T-helper 22 cell (primary cell): ENCODE measurements at places on chromosomes 1 and 21.

GRCh38 chr1:213256438-213257087 is 205.5 kb downstream of the RPS6KC1 start:
- no peak for DNase-seq

DNA sequence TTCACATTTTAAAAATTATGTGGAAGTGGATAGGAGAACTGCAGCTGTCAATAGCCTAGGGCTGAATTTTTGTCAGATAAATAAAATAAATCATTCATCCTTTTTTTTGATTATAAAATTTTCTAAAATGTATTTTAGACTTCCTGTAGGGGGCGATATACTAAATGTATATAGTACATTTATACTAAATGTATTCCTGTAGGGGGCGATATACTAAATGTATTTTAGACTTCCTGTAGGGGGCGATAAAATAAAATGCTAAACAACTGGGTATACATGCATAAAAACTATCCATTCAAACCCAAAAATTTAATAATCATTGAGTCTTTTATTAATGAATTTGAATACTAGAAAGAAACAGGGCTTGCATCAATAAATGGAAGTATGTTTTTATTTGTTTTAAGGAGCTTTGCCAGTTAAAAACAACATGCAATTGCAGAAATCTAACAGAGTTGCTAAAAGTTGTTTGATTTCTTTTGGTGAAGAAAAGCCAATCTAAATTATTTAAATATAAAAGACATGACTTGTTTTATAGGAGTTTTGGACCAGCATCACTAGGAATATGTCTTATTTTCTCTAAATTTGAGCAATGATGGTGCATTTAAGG is 31.4 kb downstream of the CLCA1 start:
- DNase-seq: no peak

DNA sequence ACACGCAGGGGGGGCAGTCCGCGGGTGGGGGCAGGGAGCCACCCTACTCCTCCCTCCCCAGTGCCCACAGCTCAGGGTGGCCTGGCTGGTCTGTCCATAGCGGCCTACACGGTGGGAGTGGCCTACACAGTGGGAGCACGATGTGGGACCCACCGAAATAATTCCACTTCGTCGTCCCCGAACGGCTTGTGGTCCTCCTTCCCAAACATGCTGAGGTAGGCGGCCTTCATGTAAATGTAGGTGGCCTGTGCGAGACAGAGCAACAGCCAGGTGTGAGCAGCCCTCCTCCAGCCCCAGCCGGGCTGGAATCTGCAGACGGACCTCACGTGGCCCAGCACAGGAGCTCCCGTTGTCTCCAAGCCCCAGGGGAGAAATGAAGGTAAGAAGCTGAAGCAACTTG is 34.4 kb downstream of the TTC39A start:
- DNase-seq: no peak

GRCh38 chr1:172900376-172900997 is 150.3 kb downstream of the TNFSF18 start:
- no peak for DNase-seq

- no peak for DNase-seq
These were observed 199.4 kb upstream of the HMCN1 start for GRCh38 chr1:185534801-185535200.

DNA sequence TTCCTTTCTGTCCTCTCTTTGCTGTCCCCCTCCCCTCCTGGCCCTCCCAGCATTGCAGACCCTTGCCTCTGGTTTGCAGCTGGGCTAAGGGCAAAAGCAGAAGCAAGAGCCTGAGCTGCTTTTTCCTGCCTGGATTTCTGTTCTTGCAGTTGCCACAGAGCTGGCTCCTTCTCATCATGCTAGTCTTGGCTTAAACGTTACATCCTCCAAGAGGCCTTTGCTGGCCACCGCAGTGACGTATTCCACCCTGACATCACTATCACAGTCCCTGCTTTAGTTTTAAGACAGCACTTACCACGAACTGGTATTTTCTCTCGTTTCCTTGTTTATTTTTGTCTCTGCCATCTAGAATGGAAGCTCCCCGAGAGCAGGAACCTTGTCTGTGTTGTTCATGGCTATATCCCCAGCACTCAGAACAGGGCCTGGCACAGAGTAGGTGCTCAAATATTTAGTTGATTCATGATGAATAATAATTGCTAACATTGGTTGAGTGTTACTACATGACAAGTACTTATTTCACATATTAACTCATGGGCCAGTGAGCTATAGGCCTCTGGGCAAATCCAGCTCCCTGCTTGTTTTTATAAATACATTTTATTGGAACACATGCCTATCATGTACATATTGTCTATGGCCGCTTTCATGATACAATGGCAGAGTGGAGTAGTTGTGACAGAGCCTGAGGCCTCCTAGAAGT is 13.2 kb upstream of the CSF1 start:
- no peak for DNase-seq

DNA sequence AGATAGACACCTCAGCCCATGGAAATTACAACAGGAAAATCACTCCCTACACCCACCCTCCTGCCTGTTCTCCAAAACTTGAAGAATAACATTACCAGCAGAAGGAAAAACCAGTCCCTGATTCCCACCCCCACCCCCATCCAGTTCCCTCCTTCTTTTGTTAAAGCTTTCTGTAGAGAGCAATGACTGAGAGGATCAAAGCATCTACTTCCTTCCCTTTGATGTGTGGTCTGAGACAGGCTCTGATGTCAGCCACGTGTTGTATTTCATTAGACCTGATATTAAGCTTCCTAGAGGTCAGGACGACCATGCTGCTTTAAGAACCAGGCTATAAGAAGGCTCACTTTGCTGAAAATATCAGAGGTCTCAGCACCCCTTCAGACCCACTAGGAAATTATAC is 73.9 kb upstream of the HAO2 start:
- DNase-seq: no peak

- DNase-seq: no peak
These were observed 650.0 kb downstream of the SMYD3 start for GRCh38 chr1:245856944-245857531.

- DNase-seq: no peak
These were observed 6.4 kb downstream of the GSTM5 start for GRCh38 chr1:109718495-109718894.

- DNase-seq: no peak
These were observed 63.9 kb downstream of the NDUFS5 start for GRCh38 chr1:39089931-39090521.

- DNase-seq: no peak
These were observed 133.2 kb downstream of the TGFB2 start for GRCh38 chr1:218478336-218478735.

DNA sequence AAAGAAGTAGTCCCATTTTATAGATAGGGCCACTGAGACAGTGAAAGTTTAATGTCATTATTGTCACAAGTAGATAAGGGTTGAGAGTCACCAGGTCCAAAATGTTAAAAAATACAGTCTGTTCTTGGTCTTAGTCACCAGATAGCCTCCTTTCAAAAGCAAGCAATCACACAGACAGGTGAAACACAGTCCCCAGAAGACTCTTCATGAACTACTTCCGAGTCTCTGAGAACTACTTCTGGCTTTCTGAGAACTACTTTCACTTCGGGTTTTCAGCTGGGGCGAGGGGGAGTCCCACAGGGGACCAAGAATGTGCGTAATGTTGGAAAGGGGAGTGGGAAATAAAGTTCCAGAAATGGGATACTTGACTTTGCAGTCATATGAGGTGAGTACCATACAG is 143.2 kb downstream of the HHIPL2 start:
- no peak for DNase-seq

- no peak for DNase-seq
These were observed 20.6 kb downstream of the ATP6V1G3 start for GRCh38 chr1:198519639-198520501.

DNA sequence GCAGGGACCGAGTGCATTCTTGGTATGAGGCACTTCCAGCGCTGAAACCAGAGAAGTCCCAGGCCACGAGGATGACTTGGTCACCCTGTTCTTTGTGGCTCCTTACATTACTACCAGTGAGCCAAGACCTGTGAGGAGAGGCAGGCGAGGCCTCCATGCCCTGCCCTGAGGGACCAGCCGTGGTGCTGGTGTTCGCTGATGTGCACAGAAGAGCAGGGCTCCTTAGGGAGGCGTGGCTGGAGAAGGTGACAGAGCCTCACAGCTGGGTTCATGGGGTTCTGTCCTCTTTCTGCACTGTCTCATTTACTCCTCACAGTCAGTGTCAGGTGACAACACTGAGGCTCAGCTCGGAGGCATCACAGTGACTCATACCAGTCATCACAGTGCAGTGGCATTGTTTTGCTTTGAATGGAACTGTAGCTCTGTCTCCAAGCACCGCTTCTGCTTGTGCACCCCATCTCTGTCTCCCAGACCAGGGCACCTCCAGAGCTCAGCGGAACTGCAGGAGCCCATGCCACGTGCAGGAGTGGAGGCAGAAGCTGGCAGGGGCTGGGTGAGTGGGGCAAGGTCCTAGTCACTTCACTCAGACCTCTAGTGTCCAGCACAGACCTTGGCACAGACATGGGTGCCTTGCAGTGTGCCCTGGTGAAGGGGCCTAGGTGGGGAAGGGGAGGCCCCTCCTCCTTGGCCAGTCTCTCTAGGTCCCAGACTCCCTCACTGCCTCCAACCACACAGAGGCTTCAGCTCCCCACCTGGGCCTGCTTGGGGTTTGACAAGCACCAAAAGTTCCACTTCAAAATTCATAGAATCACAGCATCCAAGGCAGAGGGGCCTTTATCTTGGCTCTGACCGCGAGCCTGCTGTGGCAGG is 310.9 kb downstream of the MATN1 start:
- no peak for DNase-seq

- DNase-seq: peak; percentile 4
These were observed 9.1 kb downstream of the CDKN2C start for GRCh38 chr1:50978852-50979781.

- no peak for DNase-seq
These were observed 159.8 kb upstream of the USP24 start for GRCh38 chr1:55374801-55375616.

GRCh38 chr1:32199717-32200072 is 700 bp upstream of the CCDC28B start:
- no peak for DNase-seq

- DNase-seq: no peak
These were observed 37.0 kb upstream of the ENAH start for GRCh38 chr1:225689882-225690459.

DNA sequence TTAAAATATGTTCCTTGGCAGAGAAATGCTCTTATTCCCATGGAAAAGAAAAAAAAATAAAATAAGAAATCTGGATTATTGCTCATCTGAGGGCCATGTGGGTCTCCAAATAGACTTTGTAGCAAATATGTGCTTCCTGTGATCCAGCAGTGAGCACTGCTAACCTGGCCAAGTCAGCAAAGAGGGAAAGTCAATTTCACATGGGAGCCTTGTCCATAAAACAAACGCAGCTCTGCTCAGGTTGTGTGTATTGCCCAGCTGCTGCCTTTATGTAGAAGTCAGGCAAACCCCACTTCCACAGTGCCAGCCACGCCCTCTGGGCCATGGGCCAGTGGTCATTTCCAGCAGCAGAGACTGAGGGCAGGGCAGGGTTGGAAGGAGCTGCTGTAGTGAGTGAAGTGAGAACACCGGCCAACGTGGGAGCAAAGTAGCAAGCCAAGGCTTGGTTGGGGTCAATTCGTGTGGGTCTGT is 174.3 kb downstream of the LYPLAL1 start:
- no peak for DNase-seq

GRCh38 chr1:219555031-219555692 is 57.7 kb downstream of the ZC3H11B start:
- DNase-seq: no peak

- DNase-seq: peak; percentile 13
These were observed 122.2 kb downstream of the CCDC185 start for GRCh38 chr1:223515421-223515820.

DNA sequence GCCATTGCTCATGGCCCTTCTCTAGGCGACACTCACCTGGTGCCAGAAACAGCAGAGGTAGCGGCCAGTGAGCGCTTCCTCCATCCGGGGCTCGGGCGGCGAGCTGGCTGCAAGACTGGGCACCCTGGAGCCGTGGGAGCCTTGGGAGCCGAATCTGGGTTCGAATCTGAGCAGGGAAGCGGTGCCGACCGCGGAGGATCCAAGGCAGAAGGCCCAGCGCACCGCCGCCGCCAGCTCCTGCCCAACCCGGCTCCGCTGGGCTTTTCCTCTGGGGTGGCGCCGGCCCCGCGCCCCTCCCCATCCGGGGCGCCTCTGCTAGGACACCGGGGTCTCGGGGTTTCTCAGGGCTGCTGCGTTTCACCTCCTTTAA is 1.7 kb upstream of the PRDM16 start:
- DNase-seq: no peak

- no peak for DNase-seq
These were observed 380.5 kb upstream of the VAMP3 start for GRCh38 chr1:7390604-7391000.

GRCh38 chr1:12580054-12580887 is 37.7 kb downstream of the DHRS3 start:
- DNase-seq: no peak

- DNase-seq: no peak
These were observed 251.9 kb downstream of the DPYD start for GRCh38 chr1:97668945-97669344.

DNA sequence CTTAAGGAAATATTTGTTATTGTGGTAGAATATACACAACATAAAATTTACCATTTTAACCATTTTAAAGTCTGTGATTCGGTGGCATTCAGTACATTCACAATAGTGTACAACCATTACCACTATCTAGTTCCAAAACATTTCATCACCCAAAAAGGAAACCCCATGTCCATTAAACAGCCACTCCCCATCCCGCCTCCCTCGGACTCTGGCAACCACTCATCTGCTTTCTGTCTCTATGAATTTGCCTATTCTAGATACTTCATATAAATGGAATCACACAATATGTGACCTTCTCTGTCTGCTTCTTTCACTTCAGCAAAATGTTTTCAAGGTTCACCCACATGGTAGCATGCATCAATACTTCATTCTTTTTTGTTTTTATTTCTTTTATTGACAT is 51.3 kb downstream of the PTP4A2 start:
- DNase-seq: no peak

- DNase-seq: no peak
These were observed 19.5 kb downstream of the PLCH2 start for GRCh38 chr1:2495546-2495945.

DNA sequence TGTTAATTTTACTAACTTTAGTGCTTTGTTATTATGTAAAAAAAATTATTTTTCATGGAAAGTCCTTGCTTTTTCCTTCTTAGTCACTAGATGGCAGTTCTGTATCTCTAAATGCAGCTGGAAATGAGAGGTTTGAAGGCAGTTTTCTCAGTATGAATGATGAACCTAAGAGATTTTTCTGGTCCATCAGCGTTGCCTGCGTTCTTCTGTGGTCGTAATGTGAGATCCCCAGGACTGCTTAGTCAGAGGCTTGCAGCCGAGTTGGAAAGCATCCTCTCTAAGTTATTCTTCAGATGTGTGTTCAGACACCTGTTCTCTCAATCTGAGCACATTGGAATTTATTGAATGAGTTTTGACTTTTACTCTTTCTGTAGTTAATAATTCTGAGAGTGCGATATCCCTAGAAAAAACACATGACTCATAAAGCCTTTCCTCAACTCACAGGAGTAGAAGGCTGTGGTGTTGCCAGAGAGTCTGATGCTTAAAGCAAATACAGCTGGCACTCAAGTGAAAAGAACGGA is 99.3 kb downstream of the FMN2 start:
- no peak for DNase-seq

DNA sequence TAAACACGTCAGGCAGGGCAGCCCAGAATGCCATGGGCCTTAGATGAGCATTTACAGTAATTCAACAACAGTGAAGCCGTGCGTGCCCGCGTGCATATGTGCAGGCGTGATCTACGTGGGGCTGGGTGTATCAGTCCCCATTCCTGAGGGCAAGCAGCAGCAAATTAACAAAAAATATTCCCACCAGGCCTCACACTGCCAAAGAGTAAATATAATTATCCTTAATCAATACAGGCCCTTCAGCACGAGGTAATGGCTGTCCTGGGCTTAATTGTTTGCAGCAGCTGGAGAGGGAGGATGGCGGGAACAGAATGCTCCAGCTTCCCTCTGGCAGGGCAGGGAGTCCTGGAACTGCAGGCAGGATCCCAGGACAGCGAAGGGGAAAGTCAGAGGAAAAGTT is 91.8 kb downstream of the DDX20 start:
- no peak for DNase-seq
